EH (cell line): ENCODE measurements at places on chromosomes 2 and 18.

- peak; percentile 80 for DNase-seq
Observed at GRCh38 chr2:229586746-229587705, 127.3 kb downstream of the DNER start.

DNA sequence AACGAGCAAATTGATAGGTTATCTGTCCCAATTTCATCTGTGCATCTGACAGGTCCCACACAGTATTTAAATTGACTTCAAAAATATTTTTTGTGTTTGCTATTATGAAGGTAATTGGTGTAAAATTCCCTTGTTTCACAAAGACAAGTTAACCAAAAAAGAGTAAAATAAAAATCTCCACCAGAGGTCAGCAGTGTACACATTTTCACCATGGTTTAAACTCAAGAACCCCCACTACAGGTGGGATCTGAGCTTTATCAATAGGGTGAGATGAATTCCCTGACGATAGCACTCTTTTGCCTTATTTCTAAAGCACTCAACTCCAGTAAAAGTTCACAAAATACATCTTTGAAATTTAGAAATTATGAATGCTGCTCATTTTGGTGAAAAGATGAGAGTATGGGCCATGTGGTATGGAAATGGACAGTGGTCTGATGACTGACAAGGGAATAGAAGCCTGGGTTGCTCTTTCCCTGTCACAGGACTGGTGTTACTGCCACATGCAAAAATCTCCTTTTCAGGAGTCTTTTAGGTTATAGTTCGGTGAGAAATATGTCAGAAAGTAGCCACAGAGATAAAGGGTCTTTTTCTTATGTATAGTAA, 68.0 kb downstream of the SERPINB8 start:
- peak; percentile 21 for DNase-seq

DNA sequence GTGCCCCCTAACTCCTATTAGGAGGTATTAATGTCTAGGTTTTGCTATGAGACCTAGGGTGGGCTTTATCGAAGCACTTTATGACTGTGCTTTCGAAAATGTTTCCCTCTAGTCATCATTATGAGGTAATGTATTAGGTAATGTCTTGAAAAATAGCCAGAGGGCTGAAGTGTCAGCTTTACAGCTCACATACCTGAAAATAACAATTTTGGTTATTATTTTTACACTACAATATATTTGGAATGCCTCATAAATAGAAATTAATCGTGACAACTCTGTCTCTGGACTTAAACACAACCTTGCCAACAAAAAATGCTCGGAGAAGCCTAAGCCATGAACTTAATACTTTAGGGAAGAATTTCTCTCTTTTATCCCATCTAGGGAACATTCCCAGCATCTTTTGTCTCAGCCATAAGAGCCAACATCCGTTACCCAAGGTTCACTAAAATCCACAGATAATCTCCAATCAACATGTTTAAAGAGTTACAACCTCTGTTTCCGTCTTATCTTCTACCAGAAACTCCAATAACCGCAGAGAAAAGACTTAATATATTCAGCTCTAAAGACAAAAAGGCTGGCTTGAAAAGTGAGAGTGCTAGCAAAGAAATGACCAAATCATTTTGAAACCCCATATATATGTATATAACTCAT, 130.9 kb upstream of the RND3 start:
- DNase-seq = no peak

GRCh38 chr2:36919041-36919837, 47.1 kb downstream of the STRN start:
- DNase-seq = no peak

- no peak for DNase-seq
Observed at GRCh38 chr2:25322312-25322711, 19.4 kb downstream of the DNMT3A start.

- DNase-seq = no peak
Observed at GRCh38 chr2:139814458-139814857, 1034.3 kb upstream of the NXPH2 start.

- peak; percentile 82 for DNase-seq
Observed at GRCh38 chr2:157838442-157839161, 37.5 kb downstream of the ACVR1 start.

- no peak for DNase-seq
Observed at GRCh38 chr2:239881031-239881471, 144.1 kb downstream of the NDUFA10 start.
